Dermis blood vessel endothelial cell (primary cell): ENCODE measurements at places on chromosomes 3 and 15.

DNA sequence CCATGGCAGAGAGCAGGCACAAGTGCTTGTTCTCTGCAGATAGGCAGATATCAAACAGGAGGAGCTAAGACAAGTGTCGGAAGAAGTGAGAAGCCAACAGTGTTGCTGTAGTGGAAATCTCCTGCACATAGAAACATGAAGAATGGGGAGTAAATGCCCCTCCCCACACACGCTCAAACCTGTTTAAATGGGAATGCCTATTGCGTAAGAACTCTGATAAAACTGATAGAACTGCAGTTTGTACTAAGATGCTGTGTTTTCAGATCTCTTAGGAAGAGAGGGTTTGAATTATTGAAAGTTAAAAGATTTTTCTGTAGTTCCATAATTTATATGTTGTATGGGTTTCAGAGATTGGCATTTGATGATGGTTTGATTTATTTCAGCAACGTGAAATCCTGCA, 19.6 kb downstream of the EIF2AK4 start:
- no peak for DNase-seq

DNA sequence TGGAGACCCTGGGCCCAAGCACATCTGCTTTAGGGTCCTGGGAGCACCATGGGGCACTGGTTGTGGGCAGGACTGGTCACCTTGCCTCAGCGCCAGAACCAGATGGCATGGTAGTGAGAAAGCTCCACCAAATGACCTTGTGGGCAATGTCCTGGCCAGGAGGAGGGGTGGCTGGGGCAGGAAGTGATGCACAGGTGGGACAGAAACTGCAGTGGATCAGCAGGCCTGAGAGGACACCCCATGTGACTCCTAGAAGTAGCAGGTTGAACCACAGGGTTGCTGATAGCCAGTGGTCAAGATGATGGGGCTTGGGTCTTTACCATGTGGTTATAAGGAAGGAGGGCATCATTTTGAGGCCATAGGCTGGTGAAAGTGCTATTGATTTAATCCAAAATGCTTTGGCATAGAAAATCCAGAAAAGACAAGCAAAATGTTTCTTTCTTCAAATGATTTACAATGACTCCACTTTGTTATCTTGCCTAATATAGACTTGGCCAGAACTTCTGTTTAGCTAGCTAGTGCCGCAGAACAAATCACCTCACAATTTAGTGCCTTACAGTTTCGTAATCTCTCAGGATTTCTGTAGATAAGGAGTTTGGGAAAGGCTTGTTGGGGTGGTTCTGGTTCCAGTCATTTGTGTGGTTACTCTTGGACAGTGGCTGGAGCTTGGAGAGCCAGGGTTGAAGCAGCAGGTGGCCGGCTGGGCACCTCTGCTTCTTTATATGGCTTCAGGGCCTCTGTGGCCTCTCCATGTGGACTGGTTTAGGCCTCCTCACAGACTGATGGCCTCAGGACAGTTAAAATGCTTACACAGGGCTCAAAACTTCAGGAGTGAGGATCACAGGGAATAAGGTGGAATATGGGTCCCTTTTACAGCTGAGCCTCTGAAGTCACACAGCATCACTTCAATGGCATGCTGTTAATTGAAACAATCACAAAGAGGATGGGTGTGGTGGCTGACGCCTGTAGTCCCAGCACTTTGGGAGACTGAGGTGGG, 27.5 kb downstream of the TMEM158 start:
- no peak for DNase-seq

DNA sequence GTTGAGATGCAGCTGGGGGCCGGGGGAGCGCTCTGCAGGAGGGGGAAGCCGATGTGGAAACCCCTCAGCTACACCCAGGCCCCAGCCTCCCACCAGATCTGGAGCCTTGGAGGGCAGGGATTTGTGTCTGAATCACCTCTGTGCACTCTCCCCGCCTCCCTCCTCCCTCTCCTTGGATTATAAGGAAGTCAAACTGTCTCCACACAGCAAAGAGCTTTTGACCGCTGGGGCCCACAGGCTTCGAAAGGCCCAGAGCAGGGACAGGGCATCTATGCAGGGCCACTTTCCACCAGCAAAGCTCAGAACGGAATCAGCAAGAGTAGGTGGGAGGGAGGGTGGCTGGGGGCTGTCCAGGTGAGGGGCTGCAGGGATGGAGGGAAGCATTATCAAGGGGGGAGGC, 68.9 kb downstream of the IQSEC1 start:
- no peak for DNase-seq

DNA sequence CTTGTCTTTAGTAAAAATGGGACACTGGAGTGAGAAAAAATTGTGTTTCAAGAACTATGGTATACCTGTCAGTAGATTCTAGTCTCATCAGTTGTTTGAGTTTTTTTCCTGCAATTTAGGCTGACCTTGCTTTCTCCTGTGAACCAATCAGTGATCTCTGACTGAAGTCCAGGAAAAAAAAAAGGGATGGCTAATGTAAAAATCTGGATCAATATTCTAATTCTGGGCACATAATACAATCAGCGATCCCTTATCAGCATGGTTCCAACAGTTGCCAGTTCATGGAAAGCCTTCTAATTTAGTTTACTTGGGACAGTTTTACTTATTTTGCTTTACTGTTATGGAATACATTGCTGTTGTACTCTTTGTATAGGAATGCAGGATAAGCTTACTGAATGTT, 17.0 kb downstream of the TRPM7 start:
- DNase-seq, result no peak

DNA sequence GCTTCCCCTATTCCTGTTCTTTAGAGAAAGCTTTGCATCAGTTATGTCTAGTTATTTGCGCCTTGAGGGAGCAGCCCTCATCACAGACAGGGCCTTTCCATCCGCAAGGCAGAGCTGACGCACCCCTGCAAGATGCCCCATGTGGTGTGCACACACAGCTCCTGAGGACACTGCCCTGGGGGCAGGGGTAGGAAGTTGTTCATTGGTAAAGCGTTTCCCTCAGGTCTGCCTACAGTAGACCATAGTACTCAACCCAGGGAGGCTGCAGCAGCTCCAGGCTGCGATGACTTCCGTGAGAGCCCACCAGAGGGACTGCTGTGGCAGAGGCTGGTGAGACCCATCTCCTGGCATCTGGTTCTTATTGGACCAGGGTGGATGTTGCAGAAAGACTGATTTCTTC, 55.1 kb upstream of the PLXNA1 start:
- DNase-seq, result peak; percentile 39

DNA sequence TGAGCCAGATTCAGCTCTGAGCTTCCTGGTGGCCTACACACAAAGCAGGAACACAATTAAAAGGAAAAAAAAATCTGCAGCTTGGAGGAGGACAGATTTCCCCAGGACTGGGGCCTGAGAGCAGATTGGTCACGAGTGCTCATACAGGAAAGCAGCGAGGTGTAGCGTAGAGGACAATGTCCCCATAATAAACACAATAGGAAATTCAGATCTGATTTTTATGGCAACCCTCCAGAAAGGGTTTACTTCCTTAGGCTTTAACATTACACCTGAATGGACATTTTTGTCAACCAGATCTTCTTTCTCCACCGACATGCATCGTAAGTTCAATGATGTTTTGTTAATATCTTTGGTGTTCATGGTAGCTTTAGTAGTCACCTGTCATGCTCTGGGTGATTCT, 23.3 kb downstream of the SLC6A20 start:
- DNase-seq, result peak; percentile 31

DNA sequence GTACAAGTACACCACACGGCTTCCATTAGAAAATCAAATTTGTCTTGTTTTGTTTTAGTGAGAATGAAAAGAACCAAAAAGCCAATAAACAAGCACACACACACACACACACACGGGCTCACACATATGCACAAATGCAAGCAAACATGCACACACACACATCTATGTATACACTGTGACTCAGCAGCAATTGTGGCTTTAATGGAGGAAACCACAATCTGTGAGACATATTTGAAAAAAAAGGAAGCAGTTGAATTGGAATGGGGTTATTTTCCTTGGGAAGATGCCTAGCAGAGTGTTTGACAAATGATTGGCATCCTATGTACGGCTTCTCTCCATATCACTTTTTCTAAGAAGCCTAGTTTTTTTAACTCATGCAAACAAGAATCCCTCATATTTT, 201.1 kb upstream of the ARRDC4 start:
- peak; percentile 30 for DNase-seq

DNA sequence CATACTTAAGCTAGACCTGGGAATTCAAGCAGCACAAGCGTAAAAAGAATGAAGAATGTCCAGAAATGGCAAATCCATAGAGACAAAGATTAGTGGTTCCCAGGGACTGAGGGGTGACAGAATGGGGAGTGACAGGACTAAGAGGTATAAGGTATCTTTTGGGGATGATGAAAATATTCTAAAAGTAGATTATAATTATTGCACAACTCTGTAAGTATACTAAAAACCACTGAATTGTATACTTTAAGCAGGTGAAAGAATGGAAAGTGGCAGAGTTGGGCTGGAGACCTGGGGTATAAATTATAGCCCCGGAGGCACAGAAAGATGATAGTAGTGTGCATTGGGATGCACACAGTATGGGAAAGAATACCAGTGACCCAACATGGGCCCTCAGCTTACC, 5.6 kb downstream of the BRK1 start:
- DNase-seq, result no peak

DNA sequence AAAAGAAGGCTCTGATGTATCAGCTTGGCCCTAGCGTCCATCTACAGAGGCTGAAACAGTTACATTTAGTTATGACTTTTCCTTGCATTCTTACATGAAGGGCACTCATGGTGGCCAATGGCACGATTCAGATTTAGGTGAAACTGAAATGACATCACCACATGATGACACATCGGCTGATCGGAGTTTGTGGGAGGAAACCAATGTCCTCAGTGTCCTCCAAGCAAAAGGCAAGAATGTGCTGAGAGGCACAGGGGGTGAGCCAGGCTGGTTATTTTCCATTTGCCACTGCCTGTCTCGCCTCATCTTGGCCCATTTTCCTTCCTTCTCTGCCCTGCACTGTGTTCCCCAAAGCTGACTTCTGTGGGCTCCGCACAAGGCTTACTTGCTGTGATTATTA, 34.4 kb downstream of the TARS3 start:
- no peak for DNase-seq

GRCh38 chr3:55198554-55198953, 270.7 kb upstream of the LRTM1 start:
- no peak for DNase-seq

- DNase-seq, result no peak
These were observed 47.3 kb downstream of the IQSEC1 start for GRCh38 chr3:13025778-13026518.

DNA sequence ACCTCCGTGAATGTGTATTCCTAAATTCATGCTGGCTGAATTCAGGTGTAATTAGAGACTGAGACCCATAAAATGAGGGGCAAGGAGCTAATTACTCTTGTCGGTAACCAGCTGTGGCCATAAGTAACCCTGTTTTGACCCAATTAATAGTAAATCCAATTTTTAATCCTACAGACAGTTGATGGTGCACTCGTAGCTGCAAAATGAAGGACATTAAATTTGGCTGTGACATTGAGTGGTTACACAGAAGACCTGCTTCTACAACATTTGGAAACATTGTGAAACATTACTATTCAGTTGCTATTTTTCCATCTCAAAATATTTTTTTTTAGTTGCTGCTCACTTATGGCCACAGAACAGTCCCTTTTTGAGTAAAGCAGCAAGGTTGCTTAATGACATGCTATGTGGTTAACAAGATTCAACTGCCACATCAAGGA, 33.0 kb downstream of the MBNL1 start:
- DNase-seq, result no peak

GRCh38 chr3:169864270-169864669, 5.5 kb downstream of the LRRC31 start:
- no peak for DNase-seq

DNA sequence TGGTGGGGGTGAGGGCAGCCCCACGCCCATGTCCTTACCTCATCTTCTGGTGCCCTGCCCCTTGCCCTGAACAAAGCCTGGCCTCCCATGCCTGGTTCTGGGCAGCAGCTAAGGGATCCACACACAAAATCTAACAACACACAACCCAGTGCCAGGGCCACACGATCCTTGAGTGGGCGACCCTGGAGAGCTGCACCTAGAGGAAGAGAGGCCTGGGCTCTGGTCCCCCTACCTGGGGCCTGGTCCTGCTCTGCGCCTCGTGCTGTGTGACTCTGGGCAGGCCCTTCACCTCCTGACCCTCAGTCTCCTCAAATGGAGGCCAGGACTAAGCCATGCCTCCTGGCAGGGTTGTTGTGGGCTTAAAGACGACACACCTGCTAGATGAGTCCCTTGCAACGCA, 20.0 kb upstream of the C3orf22 start:
- DNase-seq, result no peak

DNA sequence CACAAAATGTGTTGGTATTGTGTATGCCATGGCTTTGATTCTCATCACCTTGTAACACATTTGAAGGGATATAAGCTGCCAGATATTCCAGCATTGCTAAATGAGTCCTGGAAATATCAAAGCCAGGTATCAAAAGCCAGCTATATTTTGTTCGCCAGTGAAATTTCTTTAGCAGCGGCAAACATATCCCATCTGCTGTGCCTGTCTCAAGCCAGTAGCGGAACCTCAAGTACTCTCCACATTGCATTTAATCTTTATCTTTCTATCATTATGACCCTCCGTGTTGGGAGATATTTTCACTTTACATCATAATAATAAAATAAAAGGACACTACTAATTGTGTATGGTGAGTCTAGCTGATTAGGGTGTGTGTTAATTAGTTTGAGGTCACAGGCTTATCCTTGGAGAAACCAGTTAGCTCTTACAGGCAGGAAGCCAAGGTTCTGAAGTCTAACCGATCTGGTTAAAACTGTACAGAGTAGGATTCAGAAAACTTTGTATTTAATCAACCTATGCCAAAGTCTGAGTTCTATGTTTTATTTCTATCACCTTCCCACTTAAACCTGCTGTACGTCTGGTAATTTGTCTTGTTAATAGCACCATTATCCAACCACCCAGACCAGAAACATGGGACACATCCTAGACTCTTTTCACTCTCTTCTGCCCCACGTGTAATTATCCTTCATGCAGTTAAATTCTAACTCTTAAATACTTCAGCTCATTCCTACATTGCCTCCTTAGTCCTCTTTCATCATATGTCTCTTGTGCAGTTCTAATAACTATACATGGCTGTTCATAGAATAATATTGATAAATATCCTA, 14.5 kb downstream of the TIPARP start:
- DNase-seq, result no peak

- peak; percentile 89 for DNase-seq
These were observed 37.2 kb downstream of the BHLHE40 start for GRCh38 chr3:5016211-5017161.
